Stimulated activated naive CD4-positive, alpha-beta T cell treated with Interleukin-2 at 50 U/mL for 16 hours (primary cell): ENCODE measurements at places on chromosomes 1 and 21.

- no peak for DNase-seq
Measured at GRCh38 chr1:92441697-92442342, 44.9 kb downstream of the GFI1 start.

DNA sequence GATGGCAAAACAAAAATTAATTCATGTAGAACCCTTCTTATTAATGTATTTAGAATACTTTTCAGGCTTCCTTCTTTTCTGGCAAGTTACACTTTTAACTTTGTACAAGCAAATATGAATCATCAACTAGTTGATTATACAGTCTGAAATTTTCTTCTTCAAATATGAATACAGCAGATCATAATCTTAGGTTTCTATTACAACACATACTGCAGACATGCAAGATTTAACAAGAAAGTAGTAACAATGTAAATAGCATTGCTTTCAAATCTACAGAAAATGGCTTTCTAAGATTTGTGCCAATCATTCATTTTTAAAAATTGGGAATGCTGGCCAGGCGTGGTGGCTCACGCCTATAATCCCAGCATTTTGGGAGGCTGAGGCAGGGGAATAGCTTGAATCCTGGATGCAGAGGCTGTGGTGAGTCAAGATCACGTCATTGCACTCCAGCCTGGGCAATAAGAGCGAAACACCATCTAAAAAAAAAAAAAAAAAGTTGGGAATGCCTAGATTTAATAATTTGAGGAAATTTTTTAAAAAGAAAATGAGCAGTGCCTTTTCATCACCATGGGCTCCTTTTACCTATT is 68.4 kb upstream of the DPYD start:
- DNase-seq: no peak

- no peak for DNase-seq
Measured at GRCh38 chr1:61436016-61436415, 288.9 kb downstream of the TM2D1 start.

GRCh38 chr1:201590474-201590873 is 51.5 kb downstream of the NAV1 start:
- no peak for DNase-seq

GRCh38 chr1:170250531-170251276 is 104.9 kb downstream of the NTMT2 start:
- no peak for DNase-seq

- no peak for DNase-seq
Measured at GRCh38 chr1:31764312-31765040, at the start of gene ADGRB2. Gene ADGRB2, minus strand, starts transcription at chr1:31764340. Its CDS starts 7,119 bp downstream, at chr1:31757221.

- no peak for DNase-seq
Measured at GRCh38 chr1:31374511-31375196, 1.8 kb upstream of the FABP3 start.

DNA sequence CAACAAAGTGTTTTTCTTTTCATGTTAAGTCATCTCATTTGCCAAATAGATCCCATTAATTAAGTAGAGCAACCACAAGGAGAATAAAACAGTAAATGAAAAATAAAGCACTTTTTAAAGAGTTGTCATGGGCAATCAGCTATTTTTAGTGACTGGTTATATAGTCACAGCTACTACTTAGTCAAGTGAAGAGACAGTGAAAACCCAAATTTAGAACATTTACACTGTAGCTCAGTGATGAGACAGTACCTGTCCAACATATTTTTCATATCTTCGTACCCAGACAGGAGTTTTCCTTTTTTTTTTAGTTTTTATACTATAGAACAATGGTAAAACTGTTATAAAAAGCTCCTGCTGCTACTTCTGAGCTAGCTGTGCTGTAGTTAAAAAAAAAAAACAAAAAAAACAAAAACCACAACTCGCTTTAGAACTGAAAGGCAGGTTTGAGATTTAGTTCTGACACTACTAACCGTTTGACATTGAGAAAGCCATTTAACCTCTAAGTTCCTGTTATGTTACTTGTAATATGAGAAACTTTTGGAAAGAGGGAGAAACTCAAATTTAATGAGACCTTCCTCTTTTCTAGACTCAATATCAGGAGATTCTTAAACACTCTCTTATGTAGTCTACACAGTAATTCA is 777.5 kb downstream of the ADGRL2 start:
- DNase-seq: no peak

DNA sequence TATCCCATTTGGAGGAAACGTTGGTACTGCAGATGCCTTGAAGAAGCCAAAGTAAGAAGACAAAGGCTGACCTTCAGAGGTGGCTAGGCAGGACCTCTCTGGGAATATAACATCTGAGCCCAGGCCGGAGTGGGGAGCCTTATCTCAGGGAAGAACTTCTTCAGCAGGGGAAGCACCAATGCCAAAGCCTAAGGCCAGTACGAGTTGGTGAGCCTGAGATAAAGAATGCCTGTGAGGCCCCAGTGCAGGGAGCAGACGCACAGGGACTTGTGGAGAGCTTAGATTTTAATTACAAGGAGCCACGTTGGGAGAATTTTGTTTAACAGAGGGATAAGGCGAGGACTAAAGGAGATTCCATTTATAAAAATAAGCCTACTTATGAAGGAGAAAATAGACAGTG is 468.8 kb upstream of the RUNX1 start:
- no peak for DNase-seq

GRCh38 chr1:227869279-227869842 is 53.9 kb downstream of the PRSS38 start:
- DNase-seq: no peak

GRCh38 chr1:77846966-77847365 is 41.5 kb upstream of the NEXN start:
- DNase-seq: no peak

GRCh38 chr1:186967656-186968394 is 139.1 kb downstream of the PLA2G4A start:
- DNase-seq: no peak

GRCh38 chr1:197029749-197030148 is 37.3 kb downstream of the F13B start:
- DNase-seq: no peak
